ENCODE measurements at places on chromosomes 5 and 9. TPM values are rescaled to one million over a fixed set of nuclear protein-coding genes. Genes with fewer than 3 reads are reported as not detected.

Gene SLC1A1
- total RNA-seq = 6.8 TPM

Gene CEL
- total RNA-seq = 6.9 TPM

Gene GFPT2
- total RNA-seq = 16.1 TPM

GRCh38 chr9:106753155-106753671 lies 109.8 kb upstream of the ZNF462 start:
- DNase-seq = no peak
